Stimulated activated CD4-positive, alpha-beta T cell treated with anti-CD3 and anti-CD28 coated beads, TNF-alpha, amount 100 ng/mL, for 1 hour (primary cell): ENCODE measurements at places on chromosomes 11 and 22.

GRCh38 chr11:62372871-62373270, 35.6 kb downstream of the ASRGL1 start:
- DNase-seq: no peak

- DNase-seq: no peak
Observed at GRCh38 chr22:29734406-29734805, 14.6 kb downstream of the CABP7 start.

GRCh38 chr11:46275964-46276641, 1.4 kb upstream of the CREB3L1 start:
- DNase-seq: no peak

DNA sequence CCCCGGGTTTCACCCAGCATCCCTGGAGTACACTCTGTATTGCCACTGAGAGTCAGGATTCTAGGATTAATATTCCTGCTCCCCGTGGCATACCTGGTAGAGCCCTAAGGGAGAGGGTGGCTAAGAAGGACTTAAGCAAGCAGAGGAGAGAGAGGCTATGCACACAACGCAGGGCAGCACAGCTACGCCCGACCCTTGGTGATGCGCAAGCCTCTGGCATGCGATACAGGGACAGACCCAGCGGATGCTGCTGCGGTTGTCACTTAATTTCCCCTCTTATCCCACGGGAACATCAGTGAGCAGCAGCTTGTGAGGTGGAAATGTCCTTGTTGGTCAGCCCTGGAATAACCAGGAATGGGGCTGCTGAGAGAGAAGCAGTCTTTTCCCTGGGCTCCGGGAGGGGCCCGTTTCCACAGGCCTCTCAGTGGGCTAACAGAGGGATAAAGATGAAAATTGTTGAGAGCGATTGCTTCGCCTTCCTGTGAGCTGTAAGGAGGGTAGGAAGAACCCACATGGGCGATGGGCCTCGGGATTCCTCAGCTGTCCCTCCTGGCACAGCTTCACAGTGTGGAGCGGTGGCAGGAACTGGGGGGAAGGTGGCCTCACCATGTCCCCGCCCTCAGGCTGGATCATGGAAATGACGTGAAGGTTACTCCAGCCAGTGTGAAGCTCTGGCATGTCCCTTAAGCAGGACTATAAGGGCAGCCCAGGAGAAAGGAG, 48.4 kb upstream of the RAB1B start:
- no peak for DNase-seq

GRCh38 chr11:12824281-12825041, 150.2 kb downstream of the TEAD1 start:
- no peak for DNase-seq
